Anterior cingulate cortex (tissue), 58 donors: ENCODE measurements at places on chromosomes 12 and 14.

DNA sequence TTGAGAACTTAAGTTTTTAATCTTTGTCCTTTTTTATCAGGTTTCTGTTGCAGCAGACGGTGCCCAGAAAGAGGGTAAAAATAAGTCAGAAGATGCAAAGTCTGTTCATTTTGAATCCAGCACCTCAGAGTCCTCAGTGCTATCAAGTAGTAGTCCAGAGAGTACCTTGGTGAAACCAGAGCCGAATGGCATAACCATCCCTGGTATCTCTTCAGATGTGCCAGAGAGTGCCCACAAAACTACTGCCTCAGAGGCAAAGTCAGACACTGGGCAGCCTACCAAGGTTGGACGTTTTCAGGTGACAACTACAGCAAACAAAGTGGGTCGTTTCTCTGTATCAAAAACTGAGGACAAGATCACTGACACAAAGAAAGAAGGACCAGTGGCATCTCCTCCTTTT is 53.5 kb downstream of the RAD52 start:
- DNase-seq, result no peak

- no peak for DNase-seq
These were observed 229.5 kb downstream of the FOXN3 start for GRCh38 chr14:89187501-89187900.

DNA sequence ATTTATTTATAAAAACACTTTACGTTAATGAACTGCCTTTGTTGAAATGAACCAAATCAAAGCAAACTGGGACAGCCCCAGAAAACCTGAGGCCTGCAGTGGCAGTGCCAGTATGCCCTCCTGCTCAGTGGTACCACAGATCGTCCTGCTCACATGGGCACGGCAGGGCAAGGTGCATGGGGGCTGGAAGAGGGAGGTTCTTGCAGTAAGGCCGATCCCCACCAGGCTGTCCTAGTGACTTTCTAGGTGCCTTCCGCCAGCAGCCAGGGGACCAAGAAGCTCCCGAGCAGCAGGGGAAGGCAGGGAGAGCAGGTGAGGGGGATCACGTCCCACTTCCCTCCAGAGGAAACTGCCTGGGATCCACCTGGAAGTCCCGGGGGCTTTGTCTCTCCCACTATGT is 63.9 kb downstream of the TESC start:
- no peak for DNase-seq

GRCh38 chr12:62194616-62195015 is 65.6 kb upstream of the USP15 start:
- no peak for DNase-seq

DNA sequence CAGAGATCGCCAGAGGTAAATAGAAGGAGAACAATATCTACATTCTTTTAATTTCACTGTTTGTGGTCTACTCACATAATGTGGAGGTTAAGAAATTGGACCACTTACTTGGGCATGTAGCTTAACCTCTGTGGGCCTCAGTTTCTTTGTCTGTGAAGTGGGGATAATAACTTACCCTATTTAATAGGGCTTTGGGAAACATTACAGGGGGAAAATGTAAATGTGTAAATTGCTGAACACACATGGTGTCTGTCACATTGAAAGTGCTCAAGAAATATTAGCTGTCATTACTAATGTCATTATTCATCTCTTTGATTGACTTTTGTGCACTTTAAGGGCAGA is 140.5 kb downstream of the SLC8A3 start:
- DNase-seq, result no peak

DNA sequence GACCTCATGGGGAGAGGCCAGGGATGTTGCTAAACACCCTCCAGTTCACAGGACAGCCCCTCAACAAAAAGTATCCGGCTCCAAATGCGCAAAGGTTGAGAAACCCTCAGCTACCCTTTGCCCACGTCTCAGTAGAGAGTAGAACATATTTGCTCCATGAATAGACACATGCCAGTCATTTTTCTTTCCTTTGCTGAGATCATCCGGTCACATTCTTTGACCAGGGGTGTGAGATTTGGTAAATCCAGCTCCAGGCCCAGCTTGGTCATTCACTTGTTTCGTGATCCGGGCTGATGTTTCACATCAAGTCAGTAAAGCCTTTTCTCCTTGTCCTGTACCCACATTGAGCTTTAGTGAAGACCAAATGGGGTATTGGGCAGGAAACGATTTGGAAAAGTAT is 83.6 kb upstream of the LHX5 start:
- no peak for DNase-seq

DNA sequence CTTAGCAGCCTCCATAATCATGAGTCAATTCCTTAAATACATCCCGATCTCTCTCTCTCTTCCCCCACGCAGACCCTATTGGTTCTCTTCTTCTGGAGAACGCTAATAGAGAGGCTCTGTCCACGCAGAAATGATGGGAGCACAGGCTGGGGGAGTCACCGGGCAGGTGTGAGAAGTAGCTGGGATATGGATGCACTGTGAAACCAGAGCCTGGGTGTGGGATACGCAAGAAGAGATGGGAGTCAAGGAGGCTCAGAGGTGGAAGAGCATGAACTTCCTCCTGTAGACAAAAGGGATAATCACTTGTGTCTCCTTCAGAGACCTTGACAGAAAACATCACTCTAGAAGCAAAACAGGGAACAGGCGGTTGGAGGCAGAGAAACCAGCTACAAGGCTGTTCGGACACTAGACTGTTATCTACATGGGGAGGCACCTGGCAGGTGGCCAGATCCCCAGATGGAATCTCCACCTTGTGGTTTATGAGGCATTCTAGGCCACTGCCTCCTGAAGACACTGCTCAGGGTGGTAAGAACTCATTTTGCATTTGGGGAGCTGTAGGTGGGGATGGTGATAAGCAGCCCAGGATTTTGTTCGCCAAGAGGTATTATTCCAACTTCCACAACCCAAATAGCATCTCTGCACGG is 7.2 kb upstream of the SELPLG start:
- DNase-seq, result no peak

- DNase-seq, result no peak
These were observed 33.4 kb upstream of the CIPC start for GRCh38 chr14:77064521-77065178.

DNA sequence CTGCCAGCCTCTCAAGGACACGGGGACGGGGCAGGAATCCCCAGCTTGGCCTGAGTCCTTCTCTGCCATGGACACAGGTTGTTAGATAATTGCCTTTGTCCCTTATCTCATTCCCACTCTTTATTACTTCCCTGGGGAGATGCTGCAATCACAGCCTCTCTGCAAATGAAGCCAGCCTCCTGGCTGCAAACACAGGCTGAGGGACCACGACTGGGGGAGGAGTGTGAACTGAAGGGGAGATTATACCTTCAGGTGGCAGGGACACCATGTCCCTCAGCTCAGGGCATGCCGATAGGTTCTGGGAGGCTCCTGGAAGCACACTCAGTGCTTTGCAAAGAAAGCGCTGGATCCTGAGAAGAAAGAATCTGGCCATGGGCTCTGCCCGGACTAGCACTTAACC is 16.1 kb upstream of the CHGA start:
- DNase-seq, result no peak

- DNase-seq, result no peak
These were observed 676.5 kb downstream of the DIO2 start for GRCh38 chr14:79534703-79535353.
